ENCODE measurements at places on chromosomes 2 and 18.
A peak's percentile ranks its signal among the peaks of the same experiment; 100 is the strongest.

- H3K4me3 ChIP-seq = no peak overlapping the region
- H3K27ac ChIP-seq = no peak overlapping the region
- DNase-seq = no peak
- H3K4me1 ChIP-seq = peaks cover 11% of the 10 kb centered on the region
- peaks cover 5% of the 10 kb centered on the region for H3K36me3 ChIP-seq
These were observed 37.8 kb downstream of the GPR155 start for GRCh38 chr2:174449033-174449432.

- no peak for DNase-seq
- no peaks in the 10 kb centered on the region for H3K27me3 ChIP-seq
- H3K36me3 ChIP-seq = no peaks in the 10 kb centered on the region
These were observed 25.8 kb downstream of the CREG2 start for GRCh38 chr2:101361522-101361921.

- no peak for DNase-seq
- H3K27ac ChIP-seq = no peak overlapping the region
- H3K4me3 ChIP-seq = no peak overlapping the region
- peaks cover 14% of the 10 kb centered on the region for H3K27me3 ChIP-seq
These were observed 218.2 kb downstream of the SH3BP4 start for GRCh38 chr2:235170016-235170415.

DNA sequence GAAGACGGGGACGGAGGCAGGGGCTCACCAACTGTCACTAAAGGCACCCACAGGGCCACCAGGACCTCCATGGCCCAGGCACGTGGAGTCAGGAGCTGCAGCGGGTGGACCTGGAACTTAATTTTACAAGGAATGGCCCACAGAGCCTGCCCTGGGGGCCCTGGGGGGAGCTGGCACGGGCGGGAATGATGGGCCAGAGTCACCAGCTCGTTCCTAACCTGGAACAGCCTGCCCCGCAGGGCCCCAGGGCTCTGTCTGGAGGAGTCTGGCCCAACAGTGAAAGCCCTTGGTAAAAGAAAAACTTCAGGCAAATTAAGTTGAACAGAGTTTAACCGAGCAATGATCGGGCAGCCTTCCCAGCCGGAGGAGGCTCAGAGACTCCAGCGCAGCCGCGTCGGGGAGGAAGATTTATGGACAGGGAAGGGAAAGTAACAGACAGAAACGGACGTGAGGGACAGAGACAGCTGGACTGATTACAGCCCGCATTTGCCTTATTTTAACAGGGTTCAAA, 118.4 kb upstream of the TMEM18 start:
- no peak overlapping the region for H3K4me3 ChIP-seq
- no peaks in the 10 kb centered on the region for H3K36me3 ChIP-seq
- H3K27me3 ChIP-seq = peaks cover 2% of the 10 kb centered on the region
- no peak overlapping the region for H3K27ac ChIP-seq
- H3K4me1 ChIP-seq = no peaks in the 10 kb centered on the region
- no peak for DNase-seq

DNA sequence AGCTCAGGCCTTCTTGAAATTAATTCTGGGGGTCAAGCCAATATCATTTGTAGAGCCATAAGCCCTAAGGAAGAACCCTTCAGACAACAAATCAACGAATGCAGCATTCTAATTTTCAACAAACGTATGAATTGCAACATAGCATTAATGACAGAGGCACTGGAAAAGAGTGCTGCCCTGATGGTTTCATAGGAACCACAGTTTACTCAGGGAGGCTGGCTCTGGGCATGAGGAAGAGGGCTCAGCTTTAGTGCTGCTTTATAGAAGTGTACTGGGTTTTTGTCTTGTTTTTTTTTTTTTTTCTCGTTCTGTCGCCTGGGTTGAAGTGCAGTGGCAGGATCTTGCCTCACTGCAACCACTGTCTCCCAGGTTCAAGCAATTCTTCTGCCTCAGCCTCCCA, 36.1 kb upstream of the CAB39 start:
- no peak overlapping the region for H3K27ac ChIP-seq
- H3K4me3 ChIP-seq = no peak overlapping the region
- H3K4me1 ChIP-seq = peaks cover 6% of the 10 kb centered on the region
- DNase-seq = no peak
- peaks cover 2% of the 10 kb centered on the region for H3K27me3 ChIP-seq
- peaks cover 7% of the 10 kb centered on the region for H3K36me3 ChIP-seq

DNA sequence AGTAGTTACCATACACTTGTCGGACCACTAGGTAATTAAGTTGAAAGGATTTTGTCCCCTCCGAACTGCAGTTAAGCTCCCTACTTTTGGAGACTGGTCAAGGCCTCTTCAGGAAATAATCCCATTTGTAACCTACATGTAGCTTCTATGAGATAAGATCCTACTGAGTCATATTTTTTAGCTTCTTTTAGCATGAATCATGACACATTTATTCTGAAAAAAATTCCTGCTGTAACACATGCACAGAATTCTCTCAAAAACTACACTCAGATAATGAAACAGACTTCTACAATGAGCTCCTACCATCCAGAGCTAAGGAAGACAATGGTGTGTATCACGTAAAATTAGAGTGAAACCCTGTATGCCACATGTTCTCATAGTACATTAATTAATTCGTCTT, 100.7 kb upstream of the CCDC195 start:
- H3K27ac ChIP-seq = peak overlapping the region; percentile 81
- peaks cover 38% of the 10 kb centered on the region for H3K36me3 ChIP-seq

DNA sequence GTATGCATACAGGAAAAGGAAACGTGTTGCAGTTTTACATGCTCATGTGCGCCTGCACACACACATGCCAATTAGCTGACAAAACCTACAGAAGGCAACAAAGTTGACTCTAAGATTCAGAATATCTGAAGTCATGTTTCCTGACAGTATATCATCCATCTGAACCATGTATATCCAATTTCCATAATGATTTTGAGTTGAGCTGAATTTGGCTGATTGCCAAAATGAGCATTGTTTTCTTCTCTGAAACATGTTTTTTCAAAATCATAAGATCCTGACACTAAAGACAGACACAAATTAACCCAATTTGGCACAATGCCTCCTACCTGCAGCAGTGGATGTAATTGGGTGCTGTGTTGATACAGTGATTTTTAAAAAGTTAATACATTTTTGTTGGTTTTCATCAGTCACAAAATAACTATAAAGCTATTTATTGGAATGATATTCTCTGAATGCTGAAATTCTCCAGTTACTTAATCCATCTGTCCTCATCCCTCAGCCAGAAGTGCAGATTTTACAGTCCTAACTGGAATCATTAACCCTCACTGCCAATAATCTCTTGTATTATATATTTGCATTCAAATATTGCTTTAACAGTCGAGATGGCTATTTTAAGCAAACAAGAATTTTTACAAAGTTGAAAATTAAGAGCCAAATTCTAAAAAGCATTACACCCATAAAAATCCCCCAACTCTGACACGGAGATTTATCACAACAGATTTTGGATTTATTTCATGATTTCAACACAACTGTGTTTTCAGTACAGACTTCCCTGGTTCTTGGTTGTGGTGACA, 161.7 kb upstream of the LMAN1 start:
- no peaks in the 10 kb centered on the region for H3K4me1 ChIP-seq
- peaks cover 1% of the 10 kb centered on the region for H3K27me3 ChIP-seq
- H3K36me3 ChIP-seq = no peaks in the 10 kb centered on the region
- H3K27ac ChIP-seq = no peak overlapping the region
- DNase-seq = no peak

- H3K4me1 ChIP-seq = no peaks in the 10 kb centered on the region
- DNase-seq = no peak
- no peaks in the 10 kb centered on the region for H3K36me3 ChIP-seq
These were observed 169.1 kb downstream of the DSEL start for GRCh38 chr18:67347438-67347837.

DNA sequence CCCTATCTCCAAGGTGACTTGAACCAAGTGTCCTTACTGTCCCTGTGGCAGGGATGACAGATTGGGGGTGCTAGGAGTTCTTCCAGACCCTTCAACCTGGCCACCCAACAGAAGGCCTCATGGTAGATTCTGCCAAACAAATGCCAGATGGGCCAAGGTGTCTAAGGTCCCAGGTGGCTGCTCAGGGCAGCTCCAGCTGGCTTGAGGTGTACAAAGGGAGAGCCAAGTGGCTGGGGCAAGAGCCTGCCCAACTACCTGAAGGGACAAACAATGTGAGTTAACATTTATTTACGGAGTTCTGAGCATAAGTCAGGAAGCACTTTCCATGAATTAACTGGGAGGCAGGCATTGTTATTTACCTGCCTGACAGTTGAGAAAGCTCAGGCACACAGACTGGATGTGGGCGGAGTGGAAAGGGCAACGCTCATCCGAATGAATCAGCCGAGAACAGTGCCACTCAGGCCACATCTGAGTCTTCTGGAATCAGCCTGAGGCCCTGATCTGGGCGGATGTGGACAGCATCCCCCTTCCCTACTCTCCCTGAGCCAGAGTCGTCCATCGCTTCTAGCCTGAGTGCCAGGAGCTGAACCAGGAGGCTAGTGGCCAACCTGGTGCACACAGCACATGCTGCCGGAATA, 4.4 kb upstream of the KCNIP3 start:
- no peak overlapping the region for H3K4me3 ChIP-seq
- peaks cover 3% of the 10 kb centered on the region for H3K4me1 ChIP-seq
- H3K27ac ChIP-seq = no peak overlapping the region
- peaks cover 7% of the 10 kb centered on the region for H3K27me3 ChIP-seq

DNA sequence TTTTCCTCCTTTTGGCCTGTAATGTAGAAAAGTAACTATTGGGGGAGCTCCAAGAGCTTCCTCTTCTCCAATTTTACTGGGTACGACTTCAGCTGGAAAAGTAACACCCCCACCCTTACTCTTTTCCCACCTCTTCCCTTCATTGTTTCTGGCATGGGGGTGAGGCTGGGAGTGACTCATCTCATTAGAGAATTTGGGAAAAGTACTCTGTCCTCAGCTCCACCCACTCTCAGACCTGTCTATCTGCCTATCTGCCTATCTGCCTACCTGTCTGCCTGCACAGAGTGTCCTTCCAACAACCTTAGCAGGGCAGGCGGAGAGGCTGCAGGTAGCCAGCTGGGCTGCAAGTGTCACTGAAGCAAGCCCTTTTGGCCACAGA, 93.6 kb downstream of the EPHA4 start:
- H3K36me3 ChIP-seq = peaks cover 2% of the 10 kb centered on the region
- DNase-seq = no peak
- H3K4me1 ChIP-seq = no peaks in the 10 kb centered on the region
- peak overlapping the region; percentile 5 for H3K27ac ChIP-seq
- H3K27me3 ChIP-seq = no peaks in the 10 kb centered on the region
- no peak overlapping the region for H3K4me3 ChIP-seq

DNA sequence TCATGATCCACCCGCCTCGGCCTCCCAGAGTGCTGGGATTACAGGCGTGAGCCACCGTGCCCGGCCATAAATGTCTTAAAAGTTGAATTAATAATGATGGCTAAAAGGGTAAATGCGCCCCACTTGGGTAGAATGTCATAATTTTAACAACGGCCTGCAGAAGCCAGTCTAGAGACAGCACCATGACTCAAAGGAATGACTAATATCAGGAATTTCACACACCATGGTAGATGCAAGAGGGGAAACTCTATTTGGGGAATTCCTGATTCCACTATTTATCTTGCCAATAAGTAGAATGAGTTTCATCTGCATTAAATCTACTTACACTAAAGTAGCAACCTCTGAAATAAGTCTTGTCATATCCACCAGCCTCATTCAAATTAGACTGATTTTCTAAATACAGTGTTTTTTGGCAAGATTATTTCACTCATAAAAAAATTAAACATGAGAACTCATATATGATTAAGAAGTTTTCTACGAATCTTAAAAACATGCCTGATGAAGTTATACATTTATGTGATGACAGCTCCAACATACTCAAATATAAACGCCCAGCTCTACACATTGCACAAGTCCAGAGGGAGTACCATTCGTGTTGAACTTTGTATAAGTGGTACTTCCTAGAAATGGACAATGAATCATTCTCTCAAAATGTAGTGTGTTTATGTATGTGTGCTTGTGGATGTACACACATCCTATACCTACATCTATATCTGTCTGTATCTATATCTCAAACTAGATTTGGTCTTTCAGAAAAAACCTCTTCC, 309.7 kb downstream of the IRS1 start:
- H3K36me3 ChIP-seq = no peaks in the 10 kb centered on the region
- H3K27me3 ChIP-seq = peaks cover 3% of the 10 kb centered on the region
- peaks cover 3% of the 10 kb centered on the region for H3K4me1 ChIP-seq
- no peak overlapping the region for H3K27ac ChIP-seq
- H3K4me3 ChIP-seq = no peak overlapping the region

DNA sequence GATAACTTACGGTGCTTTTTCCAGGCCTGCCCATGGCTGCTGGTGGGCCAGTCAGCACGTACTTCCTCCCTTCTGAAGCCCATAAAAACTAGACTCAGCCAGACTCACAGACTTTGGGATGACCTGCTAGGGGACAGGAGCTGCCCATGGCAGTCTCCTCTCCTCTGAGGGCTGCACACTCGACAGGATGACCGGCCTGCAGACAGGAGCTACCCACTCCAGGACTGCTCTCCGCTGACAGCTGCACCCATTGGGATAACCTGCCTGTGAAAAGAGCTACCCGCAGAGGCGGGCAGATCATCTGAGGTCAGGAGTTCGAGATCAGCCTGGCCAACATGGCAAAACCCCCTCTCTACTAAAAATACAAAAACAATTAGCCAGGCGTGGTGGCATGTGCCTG, 75.4 kb downstream of the EPB41L3 start:
- H3K36me3 ChIP-seq = no peaks in the 10 kb centered on the region
- DNase-seq = no peak
- no peak overlapping the region for H3K4me3 ChIP-seq
- H3K27ac ChIP-seq = no peak overlapping the region
- no peaks in the 10 kb centered on the region for H3K4me1 ChIP-seq
- peaks cover 7% of the 10 kb centered on the region for H3K27me3 ChIP-seq

DNA sequence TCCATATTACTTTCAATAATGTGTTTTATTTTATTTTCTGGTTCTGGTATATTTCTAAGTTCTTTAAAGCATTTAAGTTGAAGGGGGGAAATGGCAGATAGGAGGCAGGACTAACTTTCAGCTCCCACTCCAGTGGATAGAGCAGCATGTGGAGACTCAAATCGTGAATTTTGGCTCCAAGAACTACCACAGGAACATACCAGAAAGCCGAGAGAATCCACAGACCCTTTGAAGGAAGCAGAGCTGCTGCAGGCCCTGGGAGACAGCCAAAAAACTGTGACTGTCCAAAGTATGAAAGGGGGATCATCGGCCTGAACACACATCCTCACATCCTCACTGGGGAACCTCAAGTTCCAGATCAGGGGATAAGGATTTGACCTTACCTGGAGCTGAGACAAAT, 207.6 kb upstream of the VWC2L start:
- no peak for DNase-seq
- H3K4me1 ChIP-seq = no peaks in the 10 kb centered on the region
- no peak overlapping the region for H3K4me3 ChIP-seq

GRCh38 chr18:7369006-7369405, 138.1 kb downstream of the LRRC30 start:
- H3K27me3 ChIP-seq = no peaks in the 10 kb centered on the region
- H3K27ac ChIP-seq = no peak overlapping the region
- H3K4me3 ChIP-seq = no peak overlapping the region
